Left cardiac atrium (tissue), 4 donors: ENCODE measurements at places on chromosomes 4 and X. TPM values are rescaled to one million over a fixed set of nuclear protein-coding genes. Genes with fewer than 3 reads are reported as not detected.

The NAT8L gene
- total RNA-seq, result 12.5 TPM

The TMPRSS11B gene
- not detected for total RNA-seq

DNA sequence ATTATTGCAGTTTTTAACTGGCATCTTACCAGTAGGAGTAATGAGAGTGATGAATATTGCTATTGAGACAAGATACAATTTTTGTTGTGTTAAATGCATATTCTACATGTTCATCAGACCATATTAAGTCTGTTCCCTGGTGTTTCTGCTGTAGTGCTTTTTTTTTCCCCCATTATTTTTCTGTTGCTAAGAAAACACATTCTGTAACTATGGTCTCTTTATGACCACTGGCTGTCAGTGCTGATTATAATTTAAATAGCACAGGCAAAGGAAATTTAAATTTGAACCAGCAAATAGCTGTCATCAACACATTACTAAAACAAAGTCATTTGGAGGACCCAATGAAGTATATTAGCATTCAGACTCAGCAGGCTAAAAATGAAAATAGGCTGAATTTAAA, 98.3 kb upstream of the ANKRD50 start:
- no peak for DNase-seq

GRCh38 chr4:110510955-110511544, 35.1 kb downstream of the ENPEP start:
- no peak for DNase-seq

DNA sequence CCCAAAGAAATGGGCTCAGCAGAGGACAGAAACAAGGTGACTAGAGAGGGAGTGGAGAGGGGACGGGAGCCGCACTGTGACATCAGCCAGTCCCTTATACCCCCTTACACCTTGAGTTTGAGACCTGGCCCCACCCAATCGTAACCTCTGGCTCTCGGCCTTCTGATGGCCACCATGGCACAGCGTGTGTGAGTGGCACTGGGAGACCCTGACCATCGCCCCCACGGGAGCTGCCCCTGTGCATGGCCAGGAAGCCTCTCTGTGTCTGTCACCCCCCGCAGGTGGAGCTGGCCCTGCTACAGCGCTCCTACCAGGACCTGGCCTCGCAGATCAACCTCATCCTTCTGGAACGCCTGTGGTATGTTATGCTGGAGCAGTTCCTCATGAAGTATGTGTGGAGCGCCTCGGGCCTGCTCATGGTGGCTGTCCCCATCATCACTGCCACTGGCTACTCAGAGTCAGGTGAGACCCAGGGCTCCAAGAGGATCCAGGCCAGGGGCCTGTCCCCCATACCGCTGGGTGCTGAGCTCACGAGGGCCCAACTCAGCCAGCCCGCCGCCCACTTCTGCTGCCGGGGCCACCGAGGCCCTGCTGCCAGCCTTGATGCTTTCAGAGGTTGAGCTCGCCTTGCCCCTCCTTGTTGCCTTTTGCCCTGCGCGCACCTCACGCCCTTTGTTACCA, 4.4 kb downstream of the ABCD1 start:
- no peak for DNase-seq

- DNase-seq, result no peak
These were observed 144.4 kb upstream of the GUCY1A1 start for GRCh38 chr4:155522201-155522600.
